ENCODE measurements at places on chromosomes 2 and 18.

- DNase-seq = no peak
Observed at GRCh38 chr2:39720970-39721369, 55.3 kb downstream of the TMEM178A start.

- DNase-seq = no peak
Observed at GRCh38 chr2:199014226-199014625, 443.5 kb downstream of the SATB2 start.

DNA sequence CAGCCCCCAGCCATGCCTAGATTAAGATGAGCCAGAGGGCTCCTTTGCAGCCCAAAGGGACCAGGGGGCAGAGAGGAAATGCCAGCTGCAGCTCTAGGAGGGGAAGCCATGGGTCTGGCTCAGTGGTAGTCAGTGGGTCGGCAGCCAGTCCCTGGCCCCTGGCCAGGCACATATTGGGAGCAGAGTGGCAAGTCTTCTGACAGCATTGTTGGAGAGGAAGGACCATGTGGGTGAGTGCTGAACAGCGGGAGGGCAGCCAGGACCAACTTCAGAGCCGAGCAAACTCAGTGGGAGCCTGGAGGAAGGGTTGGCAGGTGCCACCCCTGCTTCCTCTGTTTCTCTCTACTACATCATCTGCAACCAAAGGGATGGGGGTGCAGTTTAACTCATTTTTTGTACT is 140.5 kb upstream of the PELI1 start:
- DNase-seq = no peak

DNA sequence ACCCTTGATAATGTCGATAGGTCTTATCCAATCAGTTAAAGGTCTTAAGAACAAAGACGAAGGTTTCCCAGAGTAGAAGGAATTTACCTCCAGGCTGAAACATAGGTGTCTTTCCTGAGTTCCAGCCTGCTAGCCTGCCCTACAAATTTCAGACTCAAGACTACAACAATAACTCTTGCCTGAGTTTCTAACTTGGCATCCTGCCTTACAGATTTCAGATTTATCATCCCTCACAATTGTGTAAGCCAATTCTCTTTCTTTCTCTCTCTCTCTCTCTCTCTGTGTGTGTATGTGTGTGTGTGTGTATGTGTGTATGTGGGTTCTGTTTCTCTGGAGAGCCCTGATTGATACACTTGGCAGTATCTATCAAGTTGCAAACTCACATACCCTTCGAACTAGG is 37.2 kb upstream of the B4GALT6 start:
- DNase-seq = no peak

DNA sequence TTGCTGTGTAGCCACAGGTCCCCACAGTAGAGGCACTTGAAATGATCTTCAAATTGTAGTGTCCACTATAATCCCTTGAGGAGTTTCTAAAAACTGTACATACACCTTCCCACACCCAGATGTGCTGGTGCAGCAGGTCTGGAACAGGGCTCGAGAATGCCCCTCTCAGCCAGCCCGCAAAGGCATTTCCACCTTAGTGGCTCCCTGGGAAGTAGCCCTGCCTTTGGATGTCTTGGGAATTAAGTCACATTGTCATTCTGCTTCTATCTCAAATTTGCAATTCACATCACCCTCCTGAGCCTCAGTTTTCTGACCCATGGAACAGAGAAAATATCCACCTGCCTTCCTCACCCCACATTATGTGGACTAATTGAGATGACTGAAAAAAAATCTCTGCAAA is 44.3 kb upstream of the TCF7L1 start:
- DNase-seq = no peak

DNA sequence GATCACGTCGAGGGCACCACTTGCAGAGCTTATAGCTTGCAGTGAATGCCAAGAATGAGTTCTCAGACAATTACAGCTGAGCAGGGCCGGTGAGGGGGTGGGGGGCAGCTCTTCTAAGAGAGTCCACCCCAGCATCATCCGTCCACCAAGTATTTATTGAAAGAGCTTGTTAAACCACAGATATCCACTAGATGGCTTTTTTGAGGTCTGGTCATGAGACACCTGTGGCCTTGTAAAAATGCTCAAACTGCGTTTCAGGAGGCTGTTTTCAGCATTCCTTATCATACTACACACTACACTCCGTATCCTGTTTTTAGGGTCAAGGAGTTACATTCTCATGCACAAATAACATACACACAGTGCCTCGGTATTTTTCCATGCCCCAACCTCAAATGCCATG is 51.5 kb downstream of the DNAJC10 start:
- no peak for DNase-seq

GRCh38 chr2:12803607-12804006 is 86.9 kb downstream of the TRIB2 start:
- no peak for DNase-seq

GRCh38 chr18:67513280-67513679 is 3.2 kb downstream of the DSEL start:
- DNase-seq = no peak

DNA sequence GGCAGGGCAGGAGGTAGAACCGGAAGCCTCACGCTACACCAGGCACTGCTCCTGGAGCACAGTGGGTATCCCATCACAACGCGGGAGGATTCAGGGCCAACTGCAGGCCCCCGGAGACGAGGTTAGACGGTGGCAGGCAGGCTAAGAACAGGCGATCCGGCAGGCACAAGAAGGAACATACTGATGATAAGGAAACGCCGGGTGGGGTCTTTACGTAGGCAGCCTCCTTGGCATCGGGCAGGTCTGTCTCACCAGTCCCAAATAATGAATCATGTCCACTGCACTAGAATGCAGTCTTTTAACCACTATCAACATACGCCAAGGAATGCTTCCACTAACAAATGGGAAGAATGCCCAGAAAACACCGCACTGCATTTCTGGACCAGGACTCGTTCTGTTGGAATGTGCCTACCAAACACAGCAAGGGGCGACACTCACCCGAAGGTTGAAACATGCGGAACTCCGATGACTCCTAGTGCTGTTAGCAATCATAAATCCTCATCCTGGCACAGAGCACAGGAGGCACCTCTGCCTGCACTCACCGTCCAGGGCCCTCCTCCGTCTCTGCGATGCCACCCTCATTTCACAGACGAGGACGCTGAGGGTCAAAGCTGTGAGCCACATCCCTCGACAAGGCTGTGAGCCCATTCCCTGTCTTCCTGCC is 35.2 kb downstream of the ZNF516 start:
- DNase-seq = no peak

Measured in activated T-helper 9 cell treated with anti-CD3 and anti-CD28 coated beads, Interleukin-2, amount 50 U/mL, for 16 hours (primary cell).